Kidney glomerular epithelial cell (primary cell): ENCODE measurements at places on chromosomes 2 and 18.

- DNase-seq, result no peak
These were observed 69.9 kb upstream of the KLF7 start for GRCh38 chr2:207235621-207236020.

GRCh38 chr2:176979981-176980710 lies 232.4 kb upstream of the HNRNPA3 start:
- DNase-seq, result no peak

GRCh38 chr2:220528180-220528675 lies 900.8 kb downstream of the SLC4A3 start:
- DNase-seq, result no peak

DNA sequence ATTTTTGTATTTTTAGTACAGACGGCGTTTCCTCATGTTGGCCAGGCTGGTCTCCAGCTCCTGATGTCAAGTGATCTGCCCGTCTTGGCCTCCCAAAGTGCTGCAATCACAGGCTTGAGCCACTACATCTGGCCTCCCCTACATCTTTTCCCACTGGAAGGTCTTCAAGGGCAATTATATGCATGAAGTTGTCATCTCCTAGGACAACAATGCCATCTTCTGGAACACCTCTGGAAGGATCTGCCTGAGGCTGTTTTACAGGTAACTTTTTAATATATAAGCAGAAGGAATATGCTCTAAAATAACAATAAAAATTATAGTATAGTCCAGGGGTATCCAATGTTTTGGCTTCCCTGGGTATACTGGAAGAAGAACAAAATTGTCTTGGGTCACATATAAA lies 321.4 kb downstream of the AFF3 start:
- DNase-seq, result no peak

DNA sequence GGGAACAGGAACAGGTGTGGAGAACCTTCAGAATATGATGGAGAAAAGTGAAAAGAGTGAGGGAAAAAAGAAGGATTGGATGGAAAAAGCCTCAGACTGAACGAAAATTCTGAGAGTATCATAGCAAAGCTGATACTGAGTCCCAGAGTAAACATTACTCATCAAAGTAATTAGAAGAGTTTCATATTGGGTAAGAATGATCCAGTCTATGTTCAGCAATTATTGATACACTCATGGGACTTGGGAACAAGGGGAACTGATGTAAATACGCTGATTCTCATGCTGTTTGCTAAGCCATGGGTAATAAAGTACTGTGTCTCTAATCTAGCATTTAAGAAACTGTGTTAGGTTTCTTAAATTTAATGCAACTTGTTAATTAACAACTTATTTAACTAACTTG lies 219.9 kb upstream of the NOL4 start:
- DNase-seq, result no peak

DNA sequence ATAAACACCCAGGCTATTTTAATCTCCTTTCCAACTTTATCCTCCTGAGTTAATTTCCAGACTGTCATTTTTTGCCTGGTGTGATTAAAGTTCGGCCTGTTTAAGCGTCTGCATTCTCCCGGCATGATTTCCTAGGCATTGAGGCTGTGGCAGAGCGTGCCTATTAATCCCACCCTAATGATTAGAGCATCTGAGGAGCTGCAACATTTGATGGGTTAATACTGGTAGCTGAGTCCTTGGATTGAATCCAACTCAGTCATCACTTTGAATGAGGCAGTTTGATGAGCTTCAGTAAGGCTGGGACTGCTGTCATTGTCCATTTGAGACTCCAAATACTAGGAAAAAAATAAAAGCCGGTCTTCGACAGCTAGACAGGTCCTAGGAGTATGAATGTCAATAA lies 882.5 kb downstream of the SLC4A3 start:
- DNase-seq, result no peak

DNA sequence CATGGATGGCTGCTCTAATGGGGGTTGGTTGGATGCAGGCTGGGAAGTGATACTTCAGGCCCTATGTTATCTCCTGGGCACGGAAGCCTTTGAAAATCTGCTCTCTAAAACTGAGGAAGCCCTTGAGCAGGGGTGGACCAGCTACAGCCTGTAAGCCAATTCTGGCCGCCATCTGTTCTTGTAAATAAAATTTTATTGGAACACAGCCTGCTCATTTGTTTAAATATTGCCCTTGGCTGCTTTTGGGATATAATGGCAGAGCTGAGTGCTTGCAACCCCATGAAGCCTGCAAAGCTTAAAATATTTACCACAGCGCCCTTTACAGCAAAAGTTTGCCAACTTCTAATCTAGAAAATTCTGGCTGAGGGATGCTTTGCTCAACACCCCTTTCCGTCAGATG lies 11.9 kb upstream of the IGFBP2 start:
- no peak for DNase-seq

DNA sequence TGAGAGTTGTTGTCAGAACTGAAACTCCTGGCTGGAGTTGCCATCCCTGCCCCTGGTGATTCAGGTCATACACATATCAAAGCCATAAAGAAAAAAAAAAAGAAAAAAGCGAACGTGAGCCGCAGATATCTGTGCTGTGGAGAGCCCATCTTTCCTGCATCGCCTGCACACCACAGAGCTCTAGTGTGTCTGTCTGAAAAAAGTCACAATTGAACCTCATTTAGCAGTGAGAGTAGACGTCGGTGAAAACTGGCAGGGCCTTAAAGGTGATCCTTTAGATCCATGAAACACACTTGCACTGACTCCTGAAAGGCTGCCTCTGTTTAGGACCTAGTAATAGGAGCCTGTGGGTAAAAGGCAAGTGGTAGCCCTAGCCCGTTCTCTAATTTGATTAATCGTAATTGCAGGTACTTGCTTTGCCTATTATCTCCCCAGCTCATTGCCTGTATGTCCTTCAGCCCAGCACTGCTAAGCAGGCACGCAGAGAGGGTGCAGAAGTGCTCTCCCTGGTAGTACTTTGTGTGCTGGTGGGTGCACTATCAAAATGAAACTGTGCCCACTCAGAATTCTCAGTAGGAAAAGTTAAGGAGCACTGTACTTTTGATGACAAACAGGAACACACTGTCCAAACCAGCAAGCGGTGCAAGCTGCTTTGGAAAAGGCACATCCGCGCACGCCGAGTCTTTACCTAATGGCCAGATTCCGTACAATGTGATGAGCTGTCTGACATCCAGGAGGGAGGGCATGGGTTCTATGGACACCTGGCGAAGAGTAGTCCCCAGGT lies 103.5 kb upstream of the ASB18 start:
- DNase-seq, result no peak

DNA sequence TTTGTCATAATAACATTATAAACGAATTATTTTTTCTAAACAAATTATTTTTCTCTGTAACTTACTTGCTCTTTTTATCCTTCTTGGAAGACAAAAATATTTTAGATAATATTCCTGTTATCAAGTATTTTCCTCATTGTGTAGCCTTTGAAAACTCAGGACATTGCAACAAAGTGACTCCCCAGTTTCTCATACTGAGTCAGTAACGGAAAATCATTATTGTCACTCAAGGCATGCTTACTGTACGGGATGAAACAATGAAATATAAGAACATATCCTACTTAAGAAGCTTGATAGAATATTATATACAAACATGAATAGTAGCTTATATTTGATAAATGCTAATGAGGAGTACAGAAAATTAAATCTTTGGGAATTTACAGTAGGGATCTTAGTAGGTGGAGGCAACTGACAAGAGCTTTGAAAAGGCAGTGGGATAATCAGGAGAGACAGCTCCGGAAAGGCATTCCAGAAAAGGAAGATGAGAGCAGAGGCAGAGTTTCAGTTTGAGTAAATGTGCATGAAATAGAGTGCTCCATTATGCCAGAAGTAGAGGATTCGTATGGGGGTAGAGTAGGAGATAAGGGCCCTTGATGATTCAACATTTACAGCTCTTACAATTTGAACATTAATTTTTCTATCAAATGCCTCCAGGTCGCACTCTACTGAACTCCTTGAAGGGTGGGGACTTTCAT lies 14.0 kb upstream of the YES1 start:
- no peak for DNase-seq
